ENCODE measurements at places on chromosomes 2 and 18. TPM values are rescaled to one million over a fixed set of nuclear protein-coding genes. Genes with fewer than 3 reads are reported as not detected.

CNGA3 gene
- total RNA-seq: 0.16 TPM

FZD7 gene
- total RNA-seq: 71.2 TPM

TCF4 gene
- 57.8 TPM for total RNA-seq

DTNA gene
- 19.1 TPM for total RNA-seq

CREB1 gene
- 30.0 TPM for total RNA-seq

PIGN gene
- 46.6 TPM for total RNA-seq
